Activated T-cell treated with anti-CD3 and anti-CD28 coated beads, Interleukin-2, amount 50 U/mL, for 72 hours (primary cell): ENCODE measurements at places on chromosomes 11 and 22.

DNA sequence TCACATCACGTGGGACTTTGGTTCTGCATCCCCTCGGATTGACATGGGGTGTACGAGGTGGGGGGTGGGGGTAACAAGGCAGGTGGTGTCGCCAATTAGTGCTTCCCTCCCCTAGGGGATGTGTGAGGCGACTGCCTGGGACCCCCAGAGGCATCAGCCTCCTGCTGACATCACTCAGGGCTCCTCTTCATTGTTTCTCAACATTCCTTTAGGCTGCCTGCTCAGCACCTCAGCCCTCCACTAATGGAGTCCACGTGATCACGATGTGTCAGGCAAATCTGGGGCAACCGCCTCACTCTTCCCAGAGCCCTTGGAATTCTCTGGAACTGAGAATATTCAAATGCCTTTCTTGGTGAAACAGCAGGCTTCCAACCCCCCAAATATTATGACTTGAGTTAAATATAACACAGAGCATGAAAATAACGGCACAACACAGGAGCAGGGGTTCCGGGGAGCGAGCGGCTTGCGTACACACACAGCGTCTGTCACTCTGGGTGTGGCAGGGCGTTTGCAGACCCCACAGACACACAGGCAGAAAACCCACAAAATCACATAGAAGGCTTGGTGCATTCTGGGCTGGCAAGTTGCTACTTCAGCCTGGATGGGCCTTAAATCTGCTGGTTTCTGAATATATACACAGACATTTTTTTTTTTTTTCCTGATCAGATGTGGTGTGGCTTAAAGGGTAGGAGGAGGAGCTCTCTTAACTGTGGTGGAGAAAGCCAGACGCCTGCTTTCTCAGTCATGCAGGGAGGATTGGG lies 170.1 kb upstream of the CADM1 start:
- DNase-seq = no peak

- peak; percentile 84 for DNase-seq
Observed at GRCh38 chr11:64743591-64744543, at the start of gene RASGRP2. TSS of gene RASGRP2 (minus strand) at chr11:64744142. CDS start at chr11:64742866, 1,276 bp downstream.

GRCh38 chr22:49014227-49015201 lies 813.2 kb downstream of the BRD1 start:
- DNase-seq = no peak

GRCh38 chr11:79046366-79046765 lies 394.5 kb downstream of the TENM4 start:
- DNase-seq = no peak

- no peak for DNase-seq
Observed at GRCh38 chr11:64074239-64074638, 38.5 kb downstream of the FLRT1 start.

- DNase-seq = no peak
Observed at GRCh38 chr22:48263431-48263765, 1500.9 kb downstream of the TBC1D22A start.

- no peak for DNase-seq
Observed at GRCh38 chr22:35183917-35184316, 73.4 kb upstream of the HMGXB4 start.

DNA sequence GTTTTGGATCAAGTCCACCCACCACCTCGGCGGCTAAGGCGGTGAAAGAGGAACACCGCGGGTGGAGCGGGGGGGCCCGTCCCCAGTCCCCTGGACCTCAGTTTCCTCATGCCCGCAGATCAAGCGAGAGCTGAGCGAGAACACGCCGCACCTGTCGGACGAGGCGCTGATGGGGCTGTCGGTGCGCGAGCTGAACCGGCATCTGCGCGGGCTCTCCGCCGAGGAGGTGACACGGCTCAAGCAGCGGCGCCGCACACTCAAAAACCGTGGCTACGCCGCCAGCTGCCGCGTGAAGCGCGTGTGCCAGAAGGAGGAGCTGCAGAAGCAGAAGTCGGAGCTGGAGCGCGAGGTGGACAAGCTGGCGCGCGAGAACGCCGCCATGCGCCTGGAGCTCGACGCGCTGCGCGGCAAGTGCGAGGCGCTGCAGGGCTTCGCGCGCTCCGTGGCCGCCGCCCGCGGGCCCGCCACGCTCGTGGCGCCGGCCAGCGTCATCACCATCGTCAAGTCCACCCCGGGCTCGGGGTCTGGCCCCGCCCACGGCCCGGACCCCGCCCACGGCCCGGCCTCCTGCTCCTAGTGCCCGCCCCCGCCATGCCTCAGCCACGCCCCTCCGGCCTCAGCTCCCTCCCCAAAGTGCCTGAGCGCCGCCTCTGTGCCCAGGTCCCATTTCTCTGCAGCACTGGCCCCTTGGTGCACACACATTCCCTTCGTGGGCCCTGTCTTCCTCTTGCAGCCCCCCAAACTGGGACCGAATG lies 12.7 kb downstream of the MAFF start:
- peak; percentile 76 for DNase-seq

- DNase-seq = no peak
Observed at GRCh38 chr11:35064114-35064800, 74.7 kb upstream of the CD44 start.

GRCh38 chr22:45240104-45240809 lies 437 bp downstream of the KIAA0930 start:
- DNase-seq = peak; percentile 48

- DNase-seq = peak; percentile 61
Observed at GRCh38 chr11:65555693-65556231, 2.4 kb downstream of the LTBP3 start.

DNA sequence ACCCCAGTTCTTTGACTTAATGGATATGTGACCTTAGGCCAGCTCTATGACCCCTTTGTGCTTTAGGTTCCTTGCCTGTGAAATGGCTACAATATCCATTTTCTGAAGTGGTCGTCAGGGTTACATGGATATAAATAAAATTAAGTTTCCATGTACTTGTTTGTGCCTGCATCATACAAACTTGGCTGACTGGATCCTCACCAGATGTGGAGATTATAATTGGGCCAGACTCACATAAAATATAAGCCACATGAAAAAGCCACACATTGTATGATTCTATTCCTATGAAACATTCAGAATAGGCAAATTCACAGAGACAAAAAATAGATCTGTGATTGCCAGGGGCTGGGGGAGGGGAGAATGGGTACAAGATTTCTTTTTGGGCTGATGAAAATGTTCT lies 100.9 kb upstream of the USP47 start:
- no peak for DNase-seq

DNA sequence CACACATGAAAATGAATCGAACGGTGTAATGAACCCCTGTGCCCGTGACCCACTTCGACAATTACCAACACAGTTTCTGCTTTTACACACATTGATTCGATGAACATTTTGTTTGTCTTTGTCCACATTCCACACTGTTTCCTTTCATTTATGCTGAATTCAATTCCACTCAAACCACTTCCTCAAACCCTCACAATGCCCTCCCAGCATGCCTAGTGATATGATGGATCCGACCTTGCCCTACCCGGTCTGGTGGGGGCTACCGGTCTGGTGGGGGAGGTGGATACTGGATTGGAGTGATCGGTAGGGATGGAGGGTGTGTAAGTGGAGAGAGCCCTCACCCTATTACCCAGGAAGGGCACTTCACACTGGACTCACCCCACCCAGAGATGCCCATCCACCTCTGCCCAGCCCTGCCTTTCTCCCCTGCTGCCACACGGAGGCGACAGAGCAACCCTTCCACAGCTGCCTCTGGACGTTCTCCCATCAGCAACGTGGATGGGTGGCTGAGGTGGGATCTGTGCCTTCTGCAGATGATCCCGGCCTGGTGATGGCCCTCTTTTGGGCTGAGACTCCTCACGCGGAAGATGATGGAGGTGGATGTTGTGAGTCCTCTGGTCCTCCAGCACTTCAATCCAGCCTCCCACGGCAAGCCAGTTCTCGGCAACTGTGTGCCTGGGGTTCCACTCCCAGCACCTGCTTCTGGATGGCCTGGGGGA lies 33.0 kb upstream of the P2RY2 start:
- peak; percentile 69 for DNase-seq

GRCh38 chr11:14555818-14556217 lies 35.6 kb upstream of the PSMA1 start:
- no peak for DNase-seq

DNA sequence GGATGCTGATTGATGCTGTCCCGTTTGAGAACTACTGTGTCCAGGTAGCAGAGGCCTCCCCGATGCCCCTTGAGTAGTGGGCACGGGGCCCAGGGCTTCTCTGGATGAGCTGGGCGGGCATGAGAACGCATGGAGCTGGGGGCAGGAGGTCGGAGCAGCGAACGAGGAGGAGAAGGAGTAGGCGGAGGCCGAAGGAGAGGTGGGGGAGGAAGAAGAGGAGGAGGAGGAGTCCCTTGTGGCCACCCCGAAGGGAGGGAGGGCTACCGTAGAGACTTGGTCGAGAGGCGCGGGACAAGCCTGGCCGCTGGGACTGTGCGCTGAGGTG lies 62.9 kb downstream of the CRYBB2 start:
- DNase-seq = peak; percentile 0

- DNase-seq = no peak
Observed at GRCh38 chr11:91104237-91104636, 881.4 kb upstream of the CHORDC1 start.

- DNase-seq = no peak
Observed at GRCh38 chr11:110314366-110315095, 18.1 kb upstream of the RDX start.

DNA sequence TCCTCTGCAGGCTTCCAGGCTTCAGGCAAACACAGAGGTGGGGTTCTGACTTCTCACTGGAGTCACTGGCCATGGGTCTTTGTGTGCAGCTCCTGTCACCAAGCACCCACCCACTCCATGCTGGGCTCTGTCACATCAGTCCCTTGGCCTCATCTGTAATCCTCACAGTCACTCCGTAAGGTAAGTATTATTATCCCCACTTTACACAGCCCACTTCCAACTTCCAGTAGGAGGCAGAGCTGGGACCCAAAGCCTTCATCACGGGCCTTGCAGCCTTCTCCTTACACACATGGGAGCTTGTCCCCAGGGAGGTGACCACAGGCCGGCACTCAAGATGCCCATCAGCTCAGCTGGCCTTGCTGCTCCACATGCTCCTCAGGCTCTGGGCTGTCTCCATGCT lies 266.7 kb upstream of the B3GAT1 start:
- DNase-seq = no peak

DNA sequence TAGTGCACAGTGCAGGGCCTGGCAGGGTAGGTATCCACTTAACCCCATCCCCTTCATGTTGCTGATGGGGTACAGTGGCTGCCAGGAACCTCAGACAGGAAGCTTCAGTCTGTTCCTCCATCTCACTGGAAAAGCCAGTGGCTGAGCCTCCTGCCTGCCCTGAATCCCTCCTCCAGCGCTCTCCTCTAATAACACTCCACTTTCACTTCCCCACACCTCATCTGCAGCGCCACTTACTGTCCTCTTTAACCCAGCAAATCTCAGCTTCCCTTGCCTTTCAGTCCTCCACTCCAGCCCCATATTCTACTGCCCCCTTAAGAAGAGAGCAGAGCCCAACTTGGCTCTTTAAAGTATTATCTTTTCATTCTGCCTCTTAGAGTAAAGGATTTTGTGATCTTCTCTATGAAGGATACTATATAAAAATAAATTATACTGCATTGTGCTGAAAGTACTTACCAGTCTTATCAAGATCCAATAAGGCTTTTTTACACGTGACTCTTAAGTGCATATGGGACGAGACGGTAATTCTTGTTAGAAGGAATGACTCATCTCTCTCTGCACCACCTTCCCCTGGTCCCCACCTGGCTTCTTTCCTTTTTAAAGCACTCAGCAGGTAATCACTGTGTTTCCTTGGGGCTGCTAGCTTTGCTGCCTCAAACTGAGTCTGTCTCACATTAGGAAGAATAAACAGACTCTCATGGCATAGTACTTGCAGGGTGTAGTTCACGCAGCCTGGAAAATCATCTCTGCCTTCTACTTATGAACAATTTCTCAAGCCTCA lies 238.0 kb upstream of the NARS2 start:
- DNase-seq = no peak

- DNase-seq = no peak
Observed at GRCh38 chr11:415640-416041, 842 bp upstream of the SIGIRR start.

- no peak for DNase-seq
Observed at GRCh38 chr11:688681-689080, 6.3 kb downstream of the DEAF1 start.

GRCh38 chr11:63978551-63979239 lies 4.3 kb downstream of the COX8A start:
- no peak for DNase-seq
